ENCODE measurements at places on chromosomes 1 and 21.

DNA sequence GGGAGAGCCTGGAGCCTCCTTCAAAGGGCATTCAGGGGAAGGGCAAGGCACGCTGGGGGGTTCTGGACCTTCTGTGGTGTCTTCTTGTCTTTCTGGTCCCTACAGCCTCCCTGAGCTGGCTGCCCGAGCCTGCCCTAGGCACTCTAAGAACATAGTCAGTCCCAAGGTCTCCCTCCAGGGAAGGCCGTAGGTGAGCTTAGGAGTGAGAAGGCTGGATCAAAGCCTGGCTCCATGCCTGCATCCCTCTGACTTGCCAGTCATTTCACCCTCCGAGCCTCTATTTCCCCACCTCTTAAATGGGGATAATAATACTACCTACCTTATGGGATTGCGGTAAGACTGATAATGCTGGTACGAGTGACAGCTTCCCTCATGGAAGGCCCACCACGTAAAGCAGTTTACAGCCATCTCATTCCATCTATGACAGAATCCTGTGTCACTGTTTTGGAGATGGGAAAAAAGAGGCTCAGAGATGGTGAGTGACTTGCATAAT lies 20.8 kb downstream of the PTPRF start:
- DNase-seq: no peak

- no peak for DNase-seq
Observed at GRCh38 chr1:95431235-95431634, 197.2 kb downstream of the RWDD3 start.

DNA sequence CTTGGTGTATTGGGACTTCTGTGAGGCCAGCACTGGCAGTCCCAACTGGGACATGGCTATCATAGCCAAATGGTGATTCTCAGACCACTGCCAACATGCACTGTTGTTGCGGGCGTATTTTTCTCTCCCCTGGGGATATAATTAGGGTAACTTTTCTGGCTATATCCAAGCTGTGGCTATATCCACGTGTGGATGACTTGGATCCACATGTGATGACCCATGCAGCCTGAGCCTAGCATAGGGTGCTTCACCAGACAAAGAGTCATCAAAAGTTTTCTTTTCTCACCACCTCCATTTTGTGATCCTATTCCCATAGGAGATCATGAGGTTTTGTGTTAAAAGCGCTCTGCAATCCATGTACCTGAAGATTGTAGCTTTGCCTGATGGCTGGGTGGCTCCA lies 51.2 kb upstream of the CSF3R start:
- no peak for DNase-seq

- no peak for DNase-seq
Observed at GRCh38 chr1:190452272-190452848, 25.3 kb downstream of the BRINP3 start.

DNA sequence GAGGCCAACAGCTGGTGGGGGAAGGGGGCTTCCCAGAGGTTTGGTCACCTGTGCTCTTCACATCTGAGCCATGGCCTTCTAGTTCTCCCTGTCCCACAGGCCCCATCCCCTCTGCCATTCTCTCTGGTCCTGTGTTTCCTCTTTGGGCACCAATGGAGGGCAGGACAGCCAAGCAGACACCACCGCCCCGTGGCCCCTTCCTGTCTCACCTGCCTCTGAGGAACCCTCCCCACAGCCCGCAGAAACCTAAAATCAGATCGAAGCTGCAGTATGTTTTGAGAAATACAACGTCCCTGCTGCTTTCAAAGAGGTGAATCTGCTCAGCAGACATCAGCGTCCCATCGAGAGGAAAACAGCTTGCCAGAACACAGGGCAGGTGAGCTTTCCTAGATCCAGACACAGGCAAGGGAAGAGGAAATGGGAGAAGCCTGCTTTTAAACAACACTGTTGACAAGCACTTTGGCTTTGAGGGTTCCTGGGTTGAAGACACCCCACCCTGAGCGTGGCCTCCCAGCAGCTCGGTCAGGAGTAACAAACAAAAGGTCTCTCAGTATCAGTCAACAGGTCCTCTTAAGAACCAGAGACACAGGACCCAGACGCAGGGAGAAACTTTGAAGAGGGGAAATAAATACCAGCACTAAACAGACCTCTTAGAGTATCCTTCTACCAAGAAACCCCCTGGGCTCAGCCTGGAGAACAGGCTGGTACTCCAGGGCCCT lies 2.3 kb downstream of the PANK4 start:
- no peak for DNase-seq

DNA sequence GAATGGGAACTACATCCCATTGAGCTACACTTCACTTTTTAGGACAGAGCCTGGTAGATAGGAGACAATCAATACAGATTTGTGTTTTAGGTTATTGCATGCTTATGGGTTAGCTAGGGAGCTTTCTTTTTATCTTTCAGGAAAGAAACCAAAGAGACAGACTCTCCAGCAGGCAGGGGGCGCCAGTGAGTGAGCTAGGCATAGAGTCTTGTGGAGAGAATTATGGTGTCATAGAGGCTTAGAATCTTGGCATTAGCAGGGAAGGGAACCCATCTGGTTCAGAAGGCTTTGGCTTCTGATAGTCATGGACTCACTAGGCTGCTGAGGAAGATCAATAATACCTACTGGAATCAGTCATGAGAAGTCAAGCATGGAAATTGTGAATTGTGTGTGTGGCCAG lies at the start of gene SMCP:
Gene SMCP (plus strand): TSS at position 281 of the 400 bp plus-strand sequence. CDS start 6,101 bp downstream, outside the sequence.
- DNase-seq: no peak

- DNase-seq: no peak
Observed at GRCh38 chr1:172887162-172887561, 163.6 kb downstream of the TNFSF18 start.

GRCh38 chr1:76330991-76331603 lies 256.6 kb downstream of the ST6GALNAC3 start:
- no peak for DNase-seq

- no peak for DNase-seq
Observed at GRCh38 chr1:78005755-78006154, 1.0 kb downstream of the DNAJB4 start.

All from activated CD8-positive, alpha-beta memory T cell treated with anti-CD3 and anti-CD28 coated beads for 1 hour (primary cell).